ENCODE measurements at places on chromosomes 2 and 18.

DNA sequence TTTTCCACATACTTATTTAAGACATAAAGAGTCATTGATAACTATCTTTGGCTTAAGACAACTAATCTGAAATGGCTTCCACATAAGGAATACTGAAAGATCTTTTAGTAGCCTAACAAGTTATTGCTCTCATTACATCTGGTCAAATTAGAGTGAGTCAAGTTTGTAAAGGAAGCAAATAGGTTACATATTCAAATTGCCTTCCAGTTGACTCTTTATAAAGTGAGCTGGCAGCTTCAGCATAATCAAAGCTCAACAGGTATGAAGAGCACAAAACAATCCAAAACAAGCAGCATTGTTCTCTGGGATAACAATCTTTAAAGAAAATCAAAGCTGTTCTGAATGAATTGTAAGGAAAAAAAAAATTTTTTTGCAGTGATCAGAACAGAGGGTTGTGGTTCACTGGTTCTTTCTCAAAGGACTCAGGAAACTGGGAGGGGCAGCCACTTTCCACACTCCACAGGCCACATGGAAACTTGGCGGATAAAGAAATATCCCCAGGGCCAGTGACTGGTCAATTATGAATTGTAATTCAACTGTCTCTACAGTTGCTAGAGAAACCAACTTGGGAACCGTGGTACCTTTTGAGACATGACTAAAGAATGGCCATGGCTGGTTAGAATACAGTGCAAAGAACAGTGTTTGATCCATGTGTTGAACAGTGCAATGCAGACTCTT lies 369.3 kb upstream of the KCNH7 start:
- DNase-seq, result peak; percentile 31

GRCh38 chr18:29147944-29148343 lies 971.0 kb upstream of the CDH2 start:
- no peak for DNase-seq

DNA sequence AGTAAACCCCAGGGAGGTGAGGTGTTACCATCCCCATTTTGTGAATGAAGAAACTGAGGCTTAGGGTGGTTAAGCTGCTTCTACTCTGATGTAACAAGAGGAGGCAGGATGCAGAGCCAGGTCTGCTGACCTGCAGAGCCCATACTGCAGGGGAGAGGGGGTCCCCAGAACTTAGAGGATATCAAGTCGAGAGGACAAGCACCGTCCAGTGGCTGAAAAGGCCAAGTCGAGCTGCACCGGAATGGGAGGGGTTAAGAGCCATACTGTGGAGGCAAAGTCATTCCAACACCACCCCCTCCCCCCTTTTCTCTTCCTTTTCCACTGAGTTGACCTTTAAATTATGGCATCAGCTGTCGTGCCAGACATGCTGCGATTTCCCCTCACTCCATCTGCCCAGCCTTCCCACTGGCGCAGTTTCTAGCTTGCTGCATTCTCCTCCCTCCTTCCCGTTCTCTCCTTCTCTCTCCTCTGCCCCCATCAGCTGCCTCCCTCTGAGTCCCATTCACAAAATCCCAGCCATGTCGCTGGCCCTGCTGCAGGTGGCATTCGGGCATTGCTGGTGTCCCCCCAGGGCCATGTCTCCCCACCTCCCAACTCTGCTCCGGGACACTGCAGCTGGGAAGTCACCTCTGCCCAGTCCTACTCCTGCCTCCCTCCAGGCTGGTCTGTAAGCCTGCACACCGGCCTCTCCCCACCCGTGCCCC lies 346.9 kb downstream of the DYSF start:
- no peak for DNase-seq

- no peak for DNase-seq
Observed at GRCh38 chr2:241811952-241812729, 3.1 kb downstream of the NEU4 start.

DNA sequence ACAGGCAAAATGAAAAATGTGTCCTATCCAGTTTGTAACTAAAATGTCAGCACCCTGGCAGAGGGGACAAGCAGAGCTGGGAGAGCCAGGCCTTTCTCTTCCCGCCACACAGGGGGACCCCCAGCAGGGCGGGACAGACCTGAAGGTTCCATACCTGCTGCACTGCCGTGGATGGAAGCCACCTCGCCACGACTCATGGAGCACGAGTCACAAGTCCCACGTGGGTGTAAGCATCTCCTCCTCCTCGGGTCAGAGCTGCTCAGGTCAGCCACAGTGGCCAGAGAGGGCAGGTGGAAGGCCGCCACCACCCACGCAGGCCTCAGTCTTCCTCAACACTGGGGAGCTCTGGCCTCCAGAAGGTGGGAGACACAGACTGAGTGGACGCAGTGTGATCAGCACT lies 21.0 kb downstream of the C1QL2 start:
- no peak for DNase-seq

GRCh38 chr2:77086051-77086450 lies 436.1 kb downstream of the LRRTM4 start:
- DNase-seq, result no peak
